CD4-positive, alpha-beta T cell (primary cell): ENCODE measurements at places on chromosomes 7 and 10.
A peak's percentile ranks its signal among the peaks of the same experiment; 100 is the strongest.

DNA sequence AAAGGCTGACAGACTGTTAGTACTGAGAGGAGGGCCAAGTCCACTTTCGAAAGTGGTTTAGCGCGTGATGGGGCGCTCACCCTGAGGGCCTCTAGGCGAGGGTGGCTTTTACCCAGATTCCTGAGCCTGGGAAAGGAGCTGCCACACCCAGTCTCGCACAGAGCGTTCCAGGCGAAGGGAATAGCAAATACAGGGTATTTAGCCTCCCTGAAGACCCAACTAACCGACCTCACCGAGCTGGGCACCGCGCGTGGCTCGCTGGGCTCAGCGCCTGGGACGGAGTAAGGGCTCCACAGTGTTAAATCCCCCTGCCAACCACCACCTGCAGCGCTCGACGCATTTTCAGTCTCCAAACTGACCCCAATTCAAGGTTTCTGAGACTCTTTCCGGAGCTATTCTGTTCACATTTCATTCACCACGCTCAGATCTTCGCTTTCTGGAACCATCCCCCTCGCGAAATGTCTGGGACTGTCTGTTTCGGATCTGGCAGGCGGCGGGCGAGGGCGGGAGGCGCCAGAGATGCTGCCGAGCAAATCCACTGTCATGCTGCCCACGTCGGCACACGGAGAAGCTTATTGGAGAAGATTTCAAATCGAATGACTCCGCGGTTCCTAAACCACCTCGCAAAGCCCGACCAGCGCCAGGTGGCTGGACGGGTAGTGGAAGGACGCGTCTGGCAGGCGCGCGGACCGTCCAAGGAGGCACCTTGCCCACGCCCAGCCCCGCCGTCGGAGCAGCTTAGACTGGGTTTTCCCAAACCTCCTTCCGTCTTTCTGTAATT lies 1.4 kb upstream of the OSBPL3 start:
- DNase-seq: peak; percentile 49

DNA sequence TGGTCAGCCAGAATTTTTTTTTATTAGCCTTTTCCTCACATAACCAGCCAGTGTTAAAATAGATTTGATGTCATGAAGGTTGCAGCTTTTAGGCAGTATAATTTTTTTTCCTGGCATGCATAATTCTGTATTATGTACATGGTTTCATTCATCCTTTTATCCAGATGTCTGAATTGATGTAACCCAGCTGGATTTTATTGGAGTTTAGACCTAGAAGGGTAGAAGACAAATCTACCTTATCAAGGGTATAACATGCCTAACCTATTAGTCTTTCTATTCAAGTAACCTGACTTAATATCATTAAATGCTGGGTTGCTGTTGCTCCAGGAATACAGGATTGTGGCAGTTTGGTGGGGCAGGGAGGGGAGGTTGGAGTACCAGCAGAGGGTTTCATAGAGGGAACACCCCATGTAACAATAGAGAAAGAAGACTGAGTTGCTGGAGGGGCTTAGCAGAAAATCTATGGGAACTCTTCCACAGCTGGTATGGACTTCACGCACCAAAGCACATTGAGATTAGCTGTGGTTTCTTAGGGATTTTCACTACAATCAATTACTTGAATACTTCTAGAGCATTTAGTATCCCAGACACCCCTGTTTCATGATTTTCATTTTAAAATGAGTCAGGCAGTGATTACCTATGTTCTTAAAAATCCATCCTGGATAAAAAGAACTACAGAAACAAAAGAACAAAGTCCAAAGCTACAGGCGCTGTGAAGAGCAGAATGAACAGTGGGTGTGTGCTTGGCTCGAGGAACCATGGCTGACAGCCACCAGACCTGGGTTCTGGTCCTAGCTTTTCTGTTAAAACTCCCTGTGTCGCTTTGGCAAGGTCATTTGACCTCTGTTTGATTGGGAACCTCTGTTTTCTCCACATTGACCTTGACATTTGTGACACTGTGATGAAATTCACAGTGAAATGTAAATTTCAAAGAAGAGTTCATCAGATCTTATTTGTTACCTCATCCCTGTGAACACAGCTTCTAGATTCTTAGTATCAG lies 93.5 kb downstream of the CREM start:
- no peak for DNase-seq

- no peak for DNase-seq
Observed at GRCh38 chr10:124592736-124593430, 131.3 kb downstream of the LHPP start.

DNA sequence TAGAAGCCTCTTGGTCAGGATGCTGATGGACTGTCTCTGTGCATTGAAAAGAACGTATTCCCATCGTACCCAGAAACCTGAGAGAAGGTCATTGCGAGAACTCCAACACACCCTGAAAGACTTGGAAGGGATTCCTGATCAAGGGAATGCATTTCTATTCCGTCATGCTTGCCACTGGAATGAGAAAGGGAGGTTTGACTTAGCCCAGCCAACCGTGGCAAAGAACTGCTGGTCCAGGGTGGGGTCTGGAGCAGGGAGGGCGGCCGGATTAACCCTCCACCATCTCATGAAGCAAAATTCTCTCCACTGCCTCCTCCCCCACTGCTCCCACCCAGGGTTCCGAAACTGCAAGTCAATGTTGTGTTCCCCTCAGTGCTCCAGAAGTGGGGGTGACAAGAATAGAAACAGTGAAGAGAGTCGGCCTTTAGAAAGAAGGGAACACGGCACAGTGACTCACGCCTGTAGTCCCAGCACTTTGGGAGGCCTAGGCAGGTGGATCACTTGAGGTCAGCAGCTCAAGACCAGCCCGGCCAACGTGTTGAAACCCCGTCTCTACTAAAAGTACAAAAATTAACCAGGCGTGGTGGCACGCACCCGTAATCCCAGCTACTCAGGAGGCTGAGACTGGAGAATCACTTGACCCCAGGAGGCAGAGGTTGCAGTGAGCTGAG lies 137.5 kb upstream of the MGMT start:
- no peak for DNase-seq

DNA sequence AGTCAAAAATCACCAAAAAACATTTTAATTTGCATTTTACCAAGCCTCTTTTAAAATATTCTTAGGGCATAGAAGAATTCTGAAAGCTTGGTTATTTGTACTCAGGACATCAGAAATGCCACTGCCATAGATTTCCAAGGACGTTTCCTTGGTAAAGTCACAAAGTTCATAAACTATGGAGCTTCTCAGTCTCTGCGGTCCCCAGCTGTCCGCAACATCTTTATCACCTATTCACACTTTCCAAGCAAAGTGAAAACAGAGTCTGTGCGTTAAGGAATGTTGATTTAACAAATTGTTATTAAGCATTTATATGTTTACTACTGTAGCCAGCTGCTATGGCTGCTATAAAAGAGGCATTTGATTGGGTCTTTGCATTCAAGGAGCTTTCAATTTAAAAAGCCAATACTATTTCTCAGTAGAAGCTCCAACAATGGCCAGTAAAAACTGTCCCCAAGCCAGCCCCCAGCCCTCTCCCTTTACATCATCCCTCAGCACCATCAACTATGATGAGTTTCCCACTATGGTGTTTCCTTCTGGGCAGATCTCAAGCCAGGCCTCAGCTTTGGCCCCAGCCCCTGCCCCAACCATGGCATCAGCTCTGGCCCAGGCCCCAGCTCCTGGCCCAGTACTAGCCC lies 36.8 kb downstream of the CADPS2 start:
- no peak for DNase-seq

- no peak for DNase-seq
Observed at GRCh38 chr10:62019685-62020359, 118.3 kb downstream of the ARID5B start.

- DNase-seq: no peak
Observed at GRCh38 chr7:47651355-47652317, 69.7 kb upstream of the TNS3 start.
